ENCODE measurements at places on chromosomes 12 and 14.

- DNase-seq, result no peak
These were observed 26.3 kb upstream of the AMIGO2 start for GRCh38 chr12:47105914-47106674.

DNA sequence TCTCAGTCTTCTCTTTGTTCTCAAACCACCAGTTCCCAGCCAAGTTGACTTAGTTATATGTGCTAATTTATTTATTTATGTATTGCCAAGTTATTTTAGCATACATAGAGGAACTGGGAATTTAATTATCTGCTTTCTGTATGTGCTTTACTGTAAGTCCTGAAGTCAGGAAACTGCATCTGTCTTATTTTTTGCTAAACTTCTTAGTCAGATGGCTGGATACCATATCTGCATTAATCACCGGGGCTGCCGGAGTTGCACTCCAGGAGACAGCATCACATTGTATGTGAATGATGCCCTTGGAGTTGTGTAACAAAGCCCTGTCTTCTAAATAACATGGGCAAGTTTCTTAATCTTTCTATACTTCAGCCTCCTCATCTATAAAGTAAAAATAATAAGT, 96.2 kb downstream of the MON2 start:
- DNase-seq, result peak; percentile 40

GRCh38 chr14:64725879-64726584, 21.8 kb downstream of the PLEKHG3 start:
- no peak for DNase-seq

- DNase-seq, result peak; percentile 2
These were observed 41.3 kb upstream of the SLCO1C1 start for GRCh38 chr12:20653871-20654270.

- no peak for DNase-seq
These were observed 142.0 kb downstream of the KTN1 start for GRCh38 chr14:55722054-55722453.

- DNase-seq, result no peak
These were observed 30.5 kb upstream of the GPATCH2L start for GRCh38 chr14:76121089-76121748.

DNA sequence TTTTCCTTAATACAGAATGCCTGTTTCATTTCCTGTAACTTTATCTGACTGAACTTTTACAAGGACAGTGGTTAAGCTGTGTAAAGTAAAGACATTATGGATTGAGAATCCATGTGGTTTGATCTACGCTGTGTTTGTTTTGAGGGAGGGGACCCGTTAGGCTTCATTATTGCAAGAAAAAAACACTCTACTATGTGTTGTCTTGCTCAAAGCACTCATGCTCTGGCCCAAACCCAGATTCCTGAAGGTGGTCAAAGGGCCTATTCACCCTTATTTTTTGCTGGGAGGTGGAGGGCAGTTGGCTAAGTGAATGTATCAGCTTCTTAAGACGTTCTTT, 11.9 kb downstream of the RNF10 start:
- no peak for DNase-seq

- DNase-seq, result no peak
These were observed 20.4 kb downstream of the ADAM20 start for GRCh38 chr14:70514168-70515069.

- no peak for DNase-seq
These were observed 19.7 kb downstream of the SPTB start for GRCh38 chr14:64860039-64860438.

GRCh38 chr12:116159593-116160200, 117.8 kb downstream of the MED13L start:
- peak; percentile 35 for DNase-seq

GRCh38 chr12:32519047-32519446, 119.7 kb downstream of the FGD4 start:
- no peak for DNase-seq

GRCh38 chr14:75252254-75252837, 26.3 kb upstream of the FOS start:
- no peak for DNase-seq

DNA sequence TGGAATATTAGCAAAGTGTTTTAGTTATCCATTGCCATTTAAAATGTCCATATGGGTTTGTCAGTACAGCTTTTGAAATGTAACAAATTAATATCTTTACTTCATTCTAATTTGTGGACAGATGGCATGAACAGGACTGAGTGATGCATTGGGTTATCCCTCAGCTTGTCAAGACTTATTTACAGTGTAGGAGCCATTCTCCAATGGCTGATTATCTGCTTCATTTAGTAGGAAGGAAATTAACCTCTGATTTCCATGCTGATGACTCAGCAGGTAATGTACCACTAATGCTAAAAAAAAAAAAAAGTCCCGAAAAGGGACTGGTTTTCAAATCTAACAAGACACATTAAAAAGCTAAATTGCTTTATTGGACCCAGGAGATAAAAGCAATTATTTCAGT, 1149.0 kb upstream of the USP15 start:
- DNase-seq, result no peak

GRCh38 chr12:4224206-4224889, 49.2 kb upstream of the CCND2 start:
- no peak for DNase-seq

DNA sequence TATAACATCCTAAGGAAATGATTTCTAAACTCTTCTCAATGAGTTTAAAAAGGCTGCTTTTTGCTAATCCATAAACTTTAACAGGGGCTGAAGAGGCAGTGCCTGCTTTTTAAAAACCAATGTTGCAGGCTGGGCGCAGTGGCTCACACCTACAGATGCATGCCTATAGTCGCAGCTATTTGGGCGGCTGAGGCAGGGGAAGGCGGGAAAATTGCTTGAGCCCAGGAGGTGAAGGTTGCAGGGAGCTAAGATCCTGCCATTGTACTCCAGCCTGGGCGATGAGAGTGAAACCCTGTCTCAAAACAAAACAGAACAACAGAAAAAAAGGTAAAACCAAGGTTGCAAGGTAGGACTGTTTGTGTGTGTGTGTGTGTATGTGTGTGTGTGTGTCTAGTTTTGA, 531.2 kb downstream of the DIO2 start:
- no peak for DNase-seq
